Activated CD8-positive, alpha-beta T cell treated with anti-CD3 and anti-CD28 coated beads for 36 hours (primary cell): ENCODE measurements at places on chromosomes 1 and 21. TPM values are rescaled to one million over a fixed set of nuclear protein-coding genes. Genes with fewer than 3 reads are reported as not detected.

Gene LCE1A
- total RNA-seq = not detected

Gene LCE1E
- not detected for total RNA-seq

Gene DNAI4
- 1.0 TPM for total RNA-seq

Gene RPTN
- not detected for total RNA-seq
